ENCODE measurements at places on chromosomes 3 and 15.

- peak; percentile 13 for DNase-seq
These were observed 16.1 kb downstream of the SLC28A2 start for GRCh38 chr15:45268135-45268534.

- DNase-seq: no peak
These were observed 12.0 kb downstream of the AMOTL2 start for GRCh38 chr3:134362221-134362620.

DNA sequence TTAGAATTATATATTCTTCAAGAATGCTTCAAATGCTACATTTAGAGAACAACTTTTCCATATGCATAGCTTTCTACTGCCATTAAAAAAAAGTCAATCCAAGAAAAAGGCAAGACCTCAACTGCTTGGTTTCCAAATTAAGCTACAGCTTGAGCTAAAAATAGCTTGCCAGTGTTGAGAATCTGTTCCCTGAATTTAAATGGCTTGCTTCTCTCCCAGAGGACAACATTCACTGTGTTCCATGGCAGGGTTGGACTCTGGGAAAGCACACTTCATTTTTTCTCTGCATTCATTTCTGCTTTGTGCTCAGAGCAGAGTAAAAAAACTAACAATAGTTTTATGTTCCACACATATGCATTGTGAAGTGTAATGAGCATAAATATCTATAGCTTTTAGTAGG, 50.3 kb upstream of the ACTL6A start:
- DNase-seq: no peak

DNA sequence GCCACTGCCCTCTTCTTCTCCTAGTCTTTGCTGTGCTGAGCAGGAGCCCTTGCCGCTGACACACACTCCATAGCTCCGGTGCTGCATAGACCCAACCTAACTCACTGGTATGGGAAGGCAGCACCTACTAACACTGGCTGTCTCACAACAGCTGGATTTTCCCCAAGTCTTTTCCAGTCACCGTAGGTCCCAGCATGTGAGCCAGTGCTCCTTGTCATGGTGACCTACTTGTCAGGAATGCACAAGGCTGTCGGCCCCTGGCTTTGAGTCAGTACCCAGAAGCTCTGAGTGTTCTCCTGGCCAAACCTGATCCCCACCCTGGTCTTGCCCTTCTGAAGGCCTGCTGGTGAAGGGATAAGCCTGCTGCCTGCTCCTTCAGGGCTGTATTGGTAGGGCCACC, 25.7 kb downstream of the AMOTL2 start:
- DNase-seq: no peak

GRCh38 chr3:193248848-193249468, 7.9 kb downstream of the PLAAT1 start:
- no peak for DNase-seq

- DNase-seq: no peak
These were observed 193.1 kb upstream of the LPP start for GRCh38 chr3:187960820-187961219.

- no peak for DNase-seq
These were observed 203.8 kb upstream of the MCTP2 start for GRCh38 chr15:94027581-94027980.

DNA sequence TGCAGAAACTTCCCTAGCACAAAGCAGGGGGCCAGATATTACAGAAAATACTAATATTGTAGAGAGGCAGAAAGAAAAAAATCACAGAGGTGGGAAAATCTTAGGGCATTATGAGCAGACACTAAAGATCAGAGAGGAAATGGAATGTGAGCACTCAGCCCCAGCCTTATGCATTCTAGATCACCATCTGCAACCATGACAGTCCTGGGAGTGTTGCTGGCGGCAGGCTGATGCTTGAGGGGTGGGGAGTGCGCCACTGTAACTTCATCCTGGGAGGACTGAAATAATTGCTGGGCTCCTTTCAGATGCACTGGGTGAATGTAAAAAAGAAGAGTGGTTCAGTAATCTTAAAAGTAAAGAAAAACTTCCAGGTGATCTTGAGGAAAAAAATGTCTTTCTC, 427.6 kb upstream of the SEMA6D start:
- no peak for DNase-seq

GRCh38 chr3:161586556-161587235, 90.1 kb downstream of the OTOL1 start:
- no peak for DNase-seq

GRCh38 chr15:75455982-75456531, 4.6 kb upstream of the SIN3A start:
- peak; percentile 66 for DNase-seq

DNA sequence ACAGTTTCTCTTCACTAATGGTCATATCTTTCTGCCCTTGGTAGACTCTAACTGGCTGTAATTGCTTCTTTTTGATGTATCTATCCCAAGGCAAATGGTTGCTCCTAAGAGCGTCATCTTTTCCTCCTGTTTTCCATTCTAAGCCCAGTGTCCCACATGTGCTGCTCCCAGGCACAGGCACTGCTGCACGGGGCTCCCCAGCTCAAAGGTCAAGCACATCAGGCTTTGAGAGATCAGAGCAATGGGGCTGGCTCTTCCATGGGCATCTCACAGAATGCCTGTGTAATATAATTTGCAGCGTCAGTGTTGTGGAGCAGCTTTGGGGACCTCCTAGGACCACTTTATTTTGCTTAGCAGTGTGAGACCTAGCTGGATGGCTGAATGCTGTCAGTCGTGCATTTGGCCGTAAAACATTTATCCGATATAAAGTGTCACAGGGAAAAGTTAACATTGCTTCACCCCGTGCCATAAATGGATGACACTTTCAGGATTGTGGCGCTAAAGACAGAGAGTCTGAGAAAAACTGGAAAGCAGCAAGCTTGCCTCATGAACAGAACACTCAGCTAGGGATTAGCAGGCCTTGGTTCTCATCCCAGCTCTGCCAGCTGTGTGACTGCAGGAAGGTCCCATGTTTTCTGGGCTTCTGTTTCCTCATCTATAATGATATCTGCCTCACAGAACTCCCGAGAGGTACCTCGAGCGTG, 277.5 kb upstream of the TBL1XR1 start:
- no peak for DNase-seq

DNA sequence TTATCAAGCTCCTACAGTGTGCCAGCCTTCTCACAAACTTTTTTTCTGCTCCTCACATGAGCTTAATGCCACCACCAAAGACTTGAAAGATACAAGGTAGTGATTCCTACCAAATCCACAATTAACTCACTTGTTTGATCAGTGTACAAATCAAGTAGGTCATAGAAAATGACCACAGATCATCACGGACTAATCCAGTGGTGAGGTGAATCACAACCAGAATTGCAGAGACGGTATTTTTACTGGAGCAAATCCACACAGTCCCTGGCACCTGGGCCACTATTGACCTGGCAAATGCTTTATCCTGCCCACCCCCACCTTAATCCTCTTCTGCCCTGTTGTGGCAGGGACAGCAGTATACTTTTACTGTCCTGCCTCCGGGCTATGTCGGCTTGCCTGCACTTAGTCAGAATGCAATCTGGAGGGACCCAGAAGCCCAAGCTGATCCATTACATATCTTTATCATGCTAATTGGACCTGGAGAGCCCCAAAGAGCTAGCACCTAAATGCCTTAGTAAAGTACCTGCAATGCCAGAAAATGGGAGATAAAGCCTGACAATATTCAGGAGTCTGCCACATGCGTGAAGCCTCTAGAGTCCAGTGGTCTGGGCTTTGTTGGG, 83.9 kb upstream of the CDV3 start:
- DNase-seq: no peak

- no peak for DNase-seq
These were observed 703.7 kb downstream of the CADM2 start for GRCh38 chr3:85662462-85662861.

DNA sequence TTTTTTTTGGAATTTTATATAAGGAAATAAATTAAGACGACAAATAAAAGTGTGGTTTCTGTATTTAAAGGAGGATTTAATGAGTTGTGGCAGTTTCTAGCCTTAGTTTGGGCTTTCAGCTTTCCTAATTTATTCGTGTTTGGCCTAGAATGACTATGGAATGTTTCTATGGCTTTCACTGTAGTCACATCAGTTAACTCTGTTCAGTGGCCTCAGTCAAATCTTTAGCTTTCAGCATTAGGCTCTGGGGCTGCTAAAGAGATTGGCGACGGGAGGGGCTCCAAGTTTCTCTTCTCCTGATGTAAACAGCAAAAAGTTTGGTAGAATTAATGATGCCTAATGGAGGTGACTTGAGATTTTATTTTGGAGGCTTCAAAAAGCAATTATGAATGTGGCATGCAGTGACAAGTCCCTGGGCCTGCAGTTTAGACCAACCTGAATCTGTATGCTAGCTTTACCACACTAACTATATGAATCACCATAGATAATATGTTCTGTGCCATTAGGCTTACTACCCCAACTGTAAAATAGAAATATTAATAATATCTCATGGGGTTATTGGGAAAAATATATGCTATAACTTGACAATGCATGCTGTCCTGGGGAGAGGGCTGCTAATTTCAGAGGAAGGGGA, 47.1 kb upstream of the ADGRG7 start:
- DNase-seq: no peak

GRCh38 chr3:62562017-62562416, 188.7 kb upstream of the FEZF2 start:
- no peak for DNase-seq

DNA sequence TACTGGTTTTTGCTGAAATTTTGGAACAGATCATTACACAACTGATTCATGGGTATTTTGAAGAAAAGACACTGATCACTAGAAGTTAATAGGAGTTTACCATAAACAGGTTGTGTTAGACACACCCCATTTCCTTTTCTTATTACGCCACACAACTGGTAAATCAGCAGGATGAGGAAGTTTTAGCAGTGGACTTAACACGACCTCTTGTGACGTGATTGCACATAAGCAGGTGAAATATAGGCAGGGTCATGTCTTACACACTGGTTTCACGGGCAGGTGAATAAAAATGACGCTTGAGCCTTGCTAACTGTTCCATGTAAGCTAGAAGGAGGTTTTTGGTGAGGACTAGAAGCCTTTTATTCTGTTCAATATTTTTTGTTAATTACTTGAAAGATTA, 27.1 kb upstream of the TPRG1 start:
- peak; percentile 82 for DNase-seq
